Activated CD4-positive, alpha-beta T cell treated with anti-CD3 and anti-CD28 coated beads, Interleukin-2, amount 10 ng/mL, durations not matched to agents 24 days and 14 days (primary cell): ENCODE measurements at places on chromosomes 4 and X.

DNA sequence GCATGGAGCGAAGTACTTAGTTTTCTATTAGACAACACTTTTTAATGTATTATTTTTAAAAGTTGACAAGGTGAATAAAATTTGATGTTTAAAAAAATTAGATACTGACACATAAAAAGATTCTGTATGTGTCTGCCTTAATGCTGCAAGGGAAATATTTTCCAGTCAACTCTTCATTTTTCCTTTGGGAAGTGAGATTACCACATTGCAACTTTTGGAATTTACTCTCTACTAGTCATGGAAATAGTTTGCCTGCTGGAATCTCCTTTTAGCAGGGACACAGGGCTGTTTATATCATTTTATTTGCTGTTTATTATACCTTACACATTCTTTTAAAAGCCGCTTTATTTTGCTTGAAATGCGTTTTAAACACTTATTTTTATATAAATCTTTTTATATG lies 135.1 kb downstream of the MID1 start:
- no peak overlapping the region for H3K4me3 ChIP-seq
- H3K27me3 ChIP-seq, result no peaks in the 10 kb centered on the region
- no peak for DNase-seq
- no peaks in the 10 kb centered on the region for H3K36me3 ChIP-seq
- no peaks in the 10 kb centered on the region for H3K4me1 ChIP-seq

DNA sequence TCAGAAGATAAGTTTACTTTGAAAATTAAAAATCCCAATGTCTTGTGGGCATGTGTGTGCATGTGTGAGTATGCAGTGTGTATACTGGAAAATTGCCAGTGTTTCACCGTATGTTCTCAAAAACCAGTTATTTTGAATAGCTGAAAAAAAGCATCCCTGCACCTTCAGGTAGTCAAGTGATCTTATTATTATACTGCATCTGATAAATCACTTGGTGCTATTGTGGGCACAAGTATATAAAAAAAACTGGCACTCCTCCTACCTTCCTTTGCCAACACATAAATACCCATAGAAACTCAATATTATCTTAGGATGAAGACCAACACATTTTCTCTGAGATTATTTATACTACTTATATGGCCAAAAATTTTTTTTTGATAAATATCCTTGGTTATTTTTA lies 91.5 kb upstream of the MAP9 start:
- no peak for DNase-seq
- H3K4me1 ChIP-seq, result no peaks in the 10 kb centered on the region
- H3K27me3 ChIP-seq, result peaks cover 2% of the 10 kb centered on the region

DNA sequence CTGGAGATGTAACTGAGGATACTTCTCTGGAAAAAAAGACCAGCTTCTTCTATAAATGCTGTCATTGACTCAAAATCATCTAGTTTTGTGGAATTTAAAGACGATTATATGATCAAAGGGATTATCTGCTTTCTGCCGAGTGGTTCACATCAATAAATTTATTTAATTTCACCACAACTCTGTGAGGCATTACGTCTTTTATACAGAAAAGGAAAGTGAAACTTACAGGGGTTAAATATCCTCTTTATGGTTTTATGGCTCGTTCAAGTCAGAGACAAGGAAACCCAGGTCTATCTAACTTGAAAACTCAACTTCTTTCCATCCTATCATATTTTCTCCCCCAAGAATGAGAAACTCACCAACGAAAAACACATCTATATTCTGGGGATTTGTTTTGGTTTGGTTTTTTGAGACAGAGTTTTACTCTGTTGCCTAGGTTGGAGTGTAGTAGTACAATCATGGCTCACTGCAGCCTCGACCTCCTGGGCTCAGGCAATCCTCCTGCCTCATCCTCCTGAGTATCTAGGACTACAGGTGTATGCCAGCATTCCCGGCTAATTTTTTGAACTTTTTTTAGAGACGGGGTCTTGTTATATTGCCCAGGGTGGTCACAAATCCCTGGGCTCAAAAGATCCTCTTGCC lies 377.9 kb upstream of the EMCN start:
- H3K36me3 ChIP-seq, result peaks cover 3% of the 10 kb centered on the region
- no peak for DNase-seq
- H3K4me1 ChIP-seq, result peaks cover 14% of the 10 kb centered on the region
- H3K4me3 ChIP-seq, result peak overlapping the region; percentile 83

- no peak for DNase-seq
- H3K4me1 ChIP-seq, result peaks cover 21% of the 10 kb centered on the region
- no peaks in the 10 kb centered on the region for H3K27me3 ChIP-seq
- no peak overlapping the region for H3K4me3 ChIP-seq
- peaks cover 32% of the 10 kb centered on the region for H3K36me3 ChIP-seq
- H3K27ac ChIP-seq, result peak overlapping the region; percentile 21
Measured at GRCh38 chr4:48756689-48757220, 23.3 kb downstream of the FRYL start.

- H3K36me3 ChIP-seq, result peaks cover 30% of the 10 kb centered on the region
- no peak overlapping the region for H3K4me3 ChIP-seq
Measured at GRCh38 chr4:55442541-55442940, 46.8 kb downstream of the TMEM165 start.

DNA sequence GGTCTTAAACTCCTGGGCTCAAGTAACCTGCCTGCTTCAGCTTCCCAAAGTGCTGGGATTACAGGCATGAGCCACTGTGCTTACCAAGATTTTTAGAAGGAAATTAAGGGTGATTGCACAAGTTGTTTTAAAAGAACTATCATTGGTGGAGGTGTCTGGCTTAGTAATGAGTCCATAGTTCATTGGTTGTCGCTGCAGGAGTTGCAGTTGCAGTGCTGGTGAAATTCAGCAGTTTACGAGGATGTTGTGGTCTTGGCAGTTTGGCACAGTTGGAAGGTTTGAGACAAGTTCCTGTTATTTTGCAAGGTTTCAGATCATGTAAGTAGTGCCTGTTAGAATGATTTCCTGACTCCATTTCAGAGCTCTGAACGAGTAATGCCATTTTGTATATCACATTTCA lies 48.1 kb downstream of the RAB40AL start:
- no peaks in the 10 kb centered on the region for H3K4me1 ChIP-seq
- no peaks in the 10 kb centered on the region for H3K27me3 ChIP-seq
- no peak overlapping the region for H3K27ac ChIP-seq
- H3K36me3 ChIP-seq, result no peaks in the 10 kb centered on the region
- no peak overlapping the region for H3K4me3 ChIP-seq
- DNase-seq, result no peak

DNA sequence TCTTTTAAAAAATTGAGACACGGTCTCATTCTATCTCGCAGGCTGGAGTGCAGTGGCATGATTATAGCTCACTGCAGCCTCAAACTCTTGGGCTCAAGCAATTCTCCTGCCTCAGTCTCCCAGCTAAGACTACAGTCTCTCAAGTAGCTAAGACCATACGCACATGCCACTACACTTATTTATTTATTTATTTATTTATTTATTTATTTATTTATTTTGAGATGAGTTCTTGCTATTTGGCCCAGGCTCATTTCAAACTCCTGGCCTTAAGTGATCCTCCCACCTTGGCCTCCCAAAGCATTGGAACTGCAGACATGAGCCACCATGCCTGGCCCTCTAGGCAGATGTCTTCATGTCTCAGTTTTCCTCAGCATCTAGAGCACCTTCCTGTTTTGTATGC lies 482.2 kb downstream of the CFAP47 start:
- H3K4me1 ChIP-seq, result no peaks in the 10 kb centered on the region
- H3K27me3 ChIP-seq, result no peaks in the 10 kb centered on the region
- no peaks in the 10 kb centered on the region for H3K36me3 ChIP-seq
- H3K4me3 ChIP-seq, result no peak overlapping the region
- no peak overlapping the region for H3K27ac ChIP-seq

DNA sequence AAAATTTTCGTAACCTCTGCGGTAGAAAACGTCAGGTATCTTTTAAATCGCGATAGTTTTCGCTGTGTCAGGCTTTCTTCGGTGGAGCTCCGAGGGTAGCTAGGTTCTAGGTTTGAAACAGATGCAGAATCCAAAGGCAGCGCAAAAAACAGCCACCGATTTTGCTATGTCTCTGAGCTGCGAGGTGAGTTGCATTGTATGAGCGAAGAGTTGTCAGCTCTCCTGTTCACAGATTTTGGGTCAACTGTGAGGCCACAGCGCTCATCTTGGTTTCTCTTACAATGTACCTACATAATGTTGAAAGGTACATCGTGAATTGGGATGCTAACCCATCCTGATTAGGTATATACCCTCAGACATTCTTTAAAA lies 486 bp downstream of the CLCN3 start:
- H3K27ac ChIP-seq, result peak overlapping the region; percentile 99
- peak overlapping the region; percentile 100 for H3K4me3 ChIP-seq
- peak; percentile 78 for DNase-seq
- H3K4me1 ChIP-seq, result peaks cover 47% of the 10 kb centered on the region
- H3K27me3 ChIP-seq, result no peaks in the 10 kb centered on the region

DNA sequence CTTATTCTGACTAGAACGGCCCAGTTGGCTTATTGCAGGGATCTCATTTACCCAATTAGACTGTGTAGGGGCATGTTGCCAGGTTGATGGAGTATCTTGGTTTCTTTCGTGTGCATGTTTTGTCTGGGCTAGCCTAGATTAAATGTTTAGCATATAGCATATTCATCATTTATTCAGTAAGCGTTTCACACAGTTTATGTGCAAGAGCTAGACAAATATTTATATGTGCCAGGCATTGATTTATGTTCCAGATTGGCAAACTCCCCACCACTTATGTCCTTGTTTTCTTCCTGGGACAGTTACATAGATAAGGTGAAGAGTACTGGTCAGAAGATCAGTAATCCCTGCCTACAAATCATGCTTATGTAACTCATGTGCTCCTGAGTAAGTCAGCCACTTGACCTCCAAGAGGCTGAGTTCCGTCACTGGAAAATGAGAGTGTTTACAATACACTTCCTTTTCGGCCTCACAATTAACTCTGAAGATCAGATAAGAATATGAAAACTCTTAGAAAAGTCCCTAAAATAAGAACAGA lies 57.2 kb downstream of the RUFY3 start:
- no peaks in the 10 kb centered on the region for H3K36me3 ChIP-seq
- no peaks in the 10 kb centered on the region for H3K27me3 ChIP-seq
- H3K27ac ChIP-seq, result no peak overlapping the region
- no peak overlapping the region for H3K4me3 ChIP-seq

DNA sequence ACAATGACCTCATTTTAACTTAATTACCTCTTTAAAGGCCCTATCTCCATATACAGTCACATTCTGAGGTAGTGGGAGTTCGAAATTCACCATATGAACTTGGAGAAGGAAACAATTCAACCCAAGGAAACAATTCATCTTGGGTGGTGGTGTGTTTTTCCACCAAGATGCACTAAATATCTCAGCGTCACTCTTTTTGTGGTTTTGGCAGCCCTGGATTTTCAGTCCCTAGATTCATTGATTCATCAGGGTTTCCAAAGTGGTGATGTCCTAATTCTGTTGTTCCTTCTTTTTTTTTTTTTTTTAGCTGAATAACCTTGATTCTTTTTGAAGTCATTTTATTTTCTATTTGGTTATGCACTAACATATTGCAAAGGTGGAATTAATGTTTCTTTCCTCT lies 162.6 kb upstream of the RAPGEF2 start:
- peaks cover 19% of the 10 kb centered on the region for H3K27me3 ChIP-seq
- no peaks in the 10 kb centered on the region for H3K4me1 ChIP-seq
- no peak overlapping the region for H3K27ac ChIP-seq

DNA sequence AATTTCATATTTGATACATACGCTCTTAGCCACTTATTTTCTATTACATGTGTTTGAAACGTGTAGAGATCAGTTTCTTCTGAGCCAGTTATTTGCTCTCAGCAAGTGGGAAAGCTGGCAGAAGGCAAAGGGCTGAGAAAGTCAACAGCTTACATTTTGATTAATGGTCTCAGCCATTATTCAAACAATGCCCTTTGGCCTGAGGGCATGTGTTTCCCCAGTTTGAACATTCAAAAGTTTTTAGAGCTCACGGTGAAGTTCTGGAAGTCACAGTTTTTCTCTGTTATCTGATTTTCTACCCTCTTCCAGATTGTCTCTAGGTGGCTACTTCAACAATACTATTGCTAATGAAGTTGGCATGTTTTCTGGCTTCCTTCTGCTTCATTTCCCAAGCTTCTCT lies 591.8 kb upstream of the CPEB2 start:
- H3K27me3 ChIP-seq, result no peaks in the 10 kb centered on the region
- H3K4me1 ChIP-seq, result no peaks in the 10 kb centered on the region
- no peak for DNase-seq
- H3K27ac ChIP-seq, result no peak overlapping the region
- no peaks in the 10 kb centered on the region for H3K36me3 ChIP-seq

DNA sequence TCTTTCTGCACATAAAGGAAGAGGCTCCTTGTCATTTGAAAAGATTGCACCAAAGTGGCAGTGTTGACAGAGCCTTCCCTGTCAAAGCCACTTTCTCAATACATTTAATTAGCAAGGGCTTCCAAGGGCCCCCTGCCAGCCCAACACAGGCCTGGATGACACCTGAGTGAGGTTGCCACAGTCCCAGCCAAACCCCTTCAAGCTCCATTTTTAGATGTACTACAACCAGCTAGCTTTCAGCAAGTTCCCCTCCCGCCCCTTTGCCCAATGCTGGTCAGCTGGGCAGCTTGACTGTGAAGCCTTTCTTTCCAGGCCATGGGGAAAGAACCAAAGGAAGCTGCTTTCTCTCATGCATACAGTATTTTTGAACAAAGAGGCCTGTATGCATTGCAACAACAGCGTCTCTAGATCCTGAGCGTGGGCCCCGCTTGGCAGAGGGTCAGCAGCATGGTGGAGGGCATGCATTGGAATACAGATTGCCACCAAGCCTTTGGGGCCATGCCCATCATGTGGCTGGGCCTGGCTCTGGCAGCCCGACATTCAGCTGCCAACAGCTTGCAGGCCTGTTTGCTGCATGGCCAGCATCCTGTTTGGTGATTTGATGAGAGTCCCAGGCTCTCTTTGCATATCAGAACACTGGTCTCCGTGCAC lies 261.1 kb upstream of the GATB start:
- H3K27ac ChIP-seq, result no peak overlapping the region
- H3K4me3 ChIP-seq, result no peak overlapping the region
- H3K4me1 ChIP-seq, result peaks cover 3% of the 10 kb centered on the region
- peaks cover 4% of the 10 kb centered on the region for H3K27me3 ChIP-seq

DNA sequence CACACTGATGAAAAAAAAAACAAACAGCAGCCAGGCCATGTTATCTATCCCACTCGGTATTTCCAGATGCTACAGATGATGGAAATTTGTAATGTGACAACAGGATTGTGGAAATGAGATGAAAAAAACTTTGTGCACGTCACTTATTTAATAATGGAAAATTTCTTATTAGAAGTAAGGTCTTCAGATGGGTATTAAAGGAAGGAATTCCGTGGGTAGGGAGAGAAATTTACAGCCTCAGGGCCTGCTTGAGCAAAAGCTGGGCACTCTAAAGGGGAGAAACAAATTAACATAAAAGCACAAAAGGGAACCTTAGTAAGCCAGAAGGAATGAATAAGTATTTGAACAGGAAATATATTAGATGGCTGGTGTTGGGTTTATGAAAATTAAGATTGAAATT lies 4.2 kb upstream of the PKD2 start:
- H3K27ac ChIP-seq, result no peak overlapping the region
- H3K27me3 ChIP-seq, result peaks cover 39% of the 10 kb centered on the region
- no peak for DNase-seq
- peaks cover 5% of the 10 kb centered on the region for H3K4me1 ChIP-seq
- no peaks in the 10 kb centered on the region for H3K36me3 ChIP-seq
- no peak overlapping the region for H3K4me3 ChIP-seq
